NCI-H2081 (cell line): ENCODE measurements at places on chromosomes 11 and 22.

- no peak for DNase-seq
These were observed 61.6 kb downstream of the TIMP3 start for GRCh38 chr22:32862936-32863661.

DNA sequence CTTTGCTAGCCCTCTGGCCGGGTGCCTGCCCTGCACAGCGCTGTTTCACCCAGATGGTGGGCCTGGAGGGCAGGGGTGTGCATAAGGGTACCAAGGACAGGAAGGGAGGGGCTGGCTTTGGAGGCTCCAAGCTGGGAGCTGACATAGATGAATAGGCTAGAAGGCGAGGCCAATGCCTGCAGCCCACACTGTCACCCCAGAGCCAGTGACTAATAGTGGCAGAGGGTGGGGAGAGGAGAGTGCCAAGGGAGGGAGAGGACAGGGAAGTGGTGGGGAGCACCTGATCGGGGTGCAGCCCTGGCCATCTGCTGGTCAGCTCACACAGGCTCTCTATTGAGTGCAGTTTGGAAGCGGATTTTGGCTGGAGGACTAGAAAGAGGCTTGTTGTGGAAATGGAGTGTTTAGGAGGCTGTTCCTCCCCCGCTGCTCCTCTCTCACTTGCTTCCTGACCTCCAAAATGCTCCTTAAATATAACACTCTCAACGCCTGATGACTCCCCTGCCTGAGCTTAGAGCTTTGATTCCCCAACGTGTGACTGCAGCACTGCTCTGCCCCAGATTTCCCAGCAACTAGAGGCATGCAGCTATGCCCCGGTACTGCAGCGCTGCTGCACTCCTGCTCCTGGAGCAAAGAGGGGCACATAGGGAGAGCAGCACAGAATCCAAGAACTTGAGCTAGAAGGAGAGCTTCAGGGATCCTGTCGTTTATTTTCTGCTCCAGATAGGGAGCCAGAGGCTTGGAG lies 89.2 kb downstream of the GRAMD1B start:
- no peak for DNase-seq

DNA sequence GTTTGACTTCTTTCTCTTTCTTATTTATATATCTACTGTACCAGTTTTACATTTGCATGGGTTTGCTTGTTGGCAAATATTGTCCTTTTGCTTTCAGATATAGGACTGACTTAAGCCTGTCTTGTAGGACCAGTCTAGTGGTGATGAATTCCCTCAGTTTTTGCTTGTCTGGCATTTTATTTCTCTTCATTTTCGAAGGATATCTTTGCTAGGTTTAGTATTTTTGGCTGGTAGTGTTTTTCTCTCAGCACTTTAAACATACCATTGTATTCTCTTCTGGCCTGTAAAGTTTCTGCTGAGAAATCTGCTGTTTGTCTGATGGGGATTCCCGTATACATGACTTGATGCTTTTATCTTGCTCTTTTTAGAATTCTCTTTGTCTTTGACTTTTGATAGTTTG lies 14.2 kb upstream of the ZBED5 start:
- DNase-seq = no peak

- no peak for DNase-seq
These were observed 122.0 kb downstream of the SLC17A6 start for GRCh38 chr11:22460181-22460580.

DNA sequence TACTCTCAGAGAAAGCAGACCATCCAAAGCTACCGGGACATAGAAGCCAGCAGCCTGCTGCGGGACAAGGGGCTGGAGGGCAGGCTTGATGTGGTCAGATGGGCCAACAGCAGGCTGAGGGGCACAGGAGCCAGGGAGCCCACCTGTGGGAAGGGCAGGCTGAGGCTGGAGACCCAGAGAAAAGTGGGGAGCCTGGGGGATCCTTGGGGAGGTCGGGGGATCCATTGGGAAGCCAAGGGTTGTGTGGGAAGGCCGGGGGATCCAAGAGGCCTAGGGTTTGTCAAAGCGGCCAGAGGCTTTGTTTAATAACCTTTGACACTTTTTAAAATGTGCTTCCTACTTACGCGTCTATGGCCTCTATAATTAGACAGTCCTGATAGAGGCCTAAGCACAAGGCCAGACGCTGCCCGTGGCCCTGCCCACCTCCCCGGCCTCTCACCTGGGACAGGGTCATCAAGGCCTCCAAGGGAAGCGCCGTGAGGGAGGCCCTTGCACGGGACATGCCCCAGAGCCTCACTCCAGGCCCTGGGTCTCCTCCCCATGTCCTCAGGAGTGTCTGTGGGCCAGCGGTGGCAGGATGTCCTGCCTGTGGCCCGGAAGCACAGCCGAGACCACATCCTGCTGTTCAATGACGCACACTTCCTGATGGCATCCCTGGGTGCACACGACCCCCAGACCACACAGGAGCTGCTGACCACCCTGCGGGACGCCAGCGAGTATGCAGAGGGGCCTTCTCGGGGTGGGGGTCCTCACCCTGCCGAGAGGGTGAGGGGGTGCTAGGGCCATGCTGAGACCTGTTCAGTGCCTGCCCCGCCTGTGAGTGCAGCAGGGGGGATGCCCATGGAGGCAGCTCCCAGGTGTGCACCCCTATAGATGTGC lies 8.6 kb upstream of the GTSE1 start:
- no peak for DNase-seq

GRCh38 chr22:27405672-27406388 lies 395.7 kb downstream of the MN1 start:
- no peak for DNase-seq

DNA sequence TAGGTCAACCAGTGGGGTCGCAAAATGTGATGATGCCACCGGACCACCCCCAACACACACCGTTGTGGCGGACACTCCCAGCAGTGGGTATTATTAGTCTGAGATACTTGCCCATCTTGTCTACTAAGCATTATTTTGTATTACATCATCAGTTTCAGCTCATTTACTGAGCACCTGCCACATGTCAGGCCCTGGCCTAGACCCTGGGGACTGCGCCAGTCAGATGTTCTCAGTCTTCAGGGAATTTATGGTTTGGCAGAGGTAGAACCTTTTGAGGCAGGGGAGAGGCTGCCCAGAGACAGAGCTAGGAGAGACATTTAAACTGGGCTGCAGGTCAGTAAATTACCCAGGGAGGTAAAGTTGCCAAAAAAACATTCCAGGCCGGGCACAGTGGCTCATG lies 43.1 kb upstream of the GCAT start:
- DNase-seq = no peak

GRCh38 chr11:119169282-119169719 lies 776 bp downstream of the NLRX1 start:
- no peak for DNase-seq

DNA sequence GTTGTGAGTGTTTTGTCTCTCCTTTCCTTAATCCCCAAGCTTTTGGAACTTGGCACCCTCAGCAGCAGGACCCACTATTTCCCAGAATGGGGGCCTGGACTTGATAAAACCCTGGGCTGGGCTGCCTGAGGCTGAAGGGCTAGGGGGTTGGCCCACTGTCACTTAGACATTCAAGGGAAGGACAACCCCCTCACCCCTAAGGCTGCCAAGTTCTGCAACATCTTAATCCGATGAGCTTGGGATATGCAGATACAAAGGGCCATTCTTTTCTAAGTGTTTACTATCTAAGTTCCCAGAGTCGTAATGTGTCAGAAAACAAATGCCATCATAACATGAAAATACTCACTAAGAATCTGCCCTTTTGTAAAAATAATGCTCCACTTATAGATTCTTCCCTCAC lies 42.9 kb downstream of the IRAG1 start:
- no peak for DNase-seq

DNA sequence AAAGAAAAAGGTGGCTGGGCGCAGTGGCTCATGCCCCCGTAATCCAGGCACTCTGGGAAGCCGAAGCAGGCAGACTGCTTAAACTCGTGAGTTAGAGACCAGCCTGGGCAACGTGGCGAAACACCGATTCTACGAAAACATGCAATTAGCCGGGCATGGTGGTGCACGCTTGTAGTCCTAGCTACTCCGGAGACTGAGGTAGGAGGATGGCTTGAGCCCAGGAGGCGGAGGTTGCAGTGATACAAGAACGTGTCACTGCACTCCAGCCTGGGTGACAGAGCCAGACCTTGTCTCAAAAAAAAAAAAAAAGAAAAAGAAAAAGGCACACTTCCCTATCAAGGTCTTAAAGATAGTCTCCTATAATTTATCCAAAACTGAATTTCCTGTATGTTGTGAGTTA lies 39.4 kb downstream of the DGCR2 start:
- DNase-seq = no peak

GRCh38 chr11:66509131-66509561 lies 1.3 kb upstream of the BBS1 start:
- DNase-seq = no peak

DNA sequence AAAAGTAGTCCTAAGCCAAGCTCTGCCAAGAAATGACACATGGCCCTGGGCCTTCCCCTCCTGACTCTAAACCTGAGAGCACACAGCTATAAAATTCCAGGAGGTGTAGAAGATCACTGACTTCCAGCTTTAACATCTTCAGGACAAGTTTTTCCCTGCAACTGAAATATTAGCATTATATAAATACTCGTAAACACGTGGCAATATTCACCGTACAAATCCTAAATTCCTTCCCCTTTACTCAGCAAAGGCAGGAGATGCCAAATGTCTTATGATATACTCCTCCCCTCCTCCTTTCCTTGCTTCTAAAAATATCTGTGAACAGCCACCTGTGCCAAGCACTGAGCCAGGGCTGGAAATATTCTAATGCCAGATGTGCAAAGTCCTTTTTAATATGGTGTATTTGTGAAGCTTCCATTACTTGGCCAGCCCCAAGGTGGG lies 194.0 kb downstream of the LARGE1 start:
- DNase-seq = no peak

GRCh38 chr22:50243685-50244419 lies 971 bp downstream of the TUBGCP6 start:
- no peak for DNase-seq

GRCh38 chr11:73126804-73127480 lies 15.2 kb downstream of the FCHSD2 start:
- no peak for DNase-seq

GRCh38 chr11:11665407-11665806 lies 43.6 kb upstream of the GALNT18 start:
- no peak for DNase-seq

DNA sequence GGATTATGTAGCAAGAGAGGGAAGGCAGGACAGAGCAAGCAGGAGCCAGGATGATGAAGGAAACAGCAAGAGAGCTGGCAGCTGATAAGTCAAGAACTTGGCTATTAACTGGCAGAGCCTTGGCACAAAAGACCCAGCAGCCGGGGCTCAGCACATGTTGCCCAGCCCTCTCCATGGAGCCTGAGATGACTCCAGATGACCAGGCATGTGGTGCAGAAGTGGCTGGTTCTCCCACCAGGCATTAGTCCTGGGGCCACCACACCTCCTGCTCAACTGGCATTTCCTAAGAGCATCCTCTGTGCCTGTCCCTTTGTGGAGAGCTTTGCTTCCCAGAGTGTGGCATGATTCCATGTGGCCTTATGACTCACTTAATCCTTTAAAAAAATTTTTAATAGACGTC lies 522.6 kb downstream of the MN1 start:
- no peak for DNase-seq

GRCh38 chr11:95585752-95586077 lies 203.9 kb downstream of the FAM76B start:
- no peak for DNase-seq

GRCh38 chr11:20668131-20668809 lies 1.1 kb upstream of the NELL1 start:
- DNase-seq = no peak

DNA sequence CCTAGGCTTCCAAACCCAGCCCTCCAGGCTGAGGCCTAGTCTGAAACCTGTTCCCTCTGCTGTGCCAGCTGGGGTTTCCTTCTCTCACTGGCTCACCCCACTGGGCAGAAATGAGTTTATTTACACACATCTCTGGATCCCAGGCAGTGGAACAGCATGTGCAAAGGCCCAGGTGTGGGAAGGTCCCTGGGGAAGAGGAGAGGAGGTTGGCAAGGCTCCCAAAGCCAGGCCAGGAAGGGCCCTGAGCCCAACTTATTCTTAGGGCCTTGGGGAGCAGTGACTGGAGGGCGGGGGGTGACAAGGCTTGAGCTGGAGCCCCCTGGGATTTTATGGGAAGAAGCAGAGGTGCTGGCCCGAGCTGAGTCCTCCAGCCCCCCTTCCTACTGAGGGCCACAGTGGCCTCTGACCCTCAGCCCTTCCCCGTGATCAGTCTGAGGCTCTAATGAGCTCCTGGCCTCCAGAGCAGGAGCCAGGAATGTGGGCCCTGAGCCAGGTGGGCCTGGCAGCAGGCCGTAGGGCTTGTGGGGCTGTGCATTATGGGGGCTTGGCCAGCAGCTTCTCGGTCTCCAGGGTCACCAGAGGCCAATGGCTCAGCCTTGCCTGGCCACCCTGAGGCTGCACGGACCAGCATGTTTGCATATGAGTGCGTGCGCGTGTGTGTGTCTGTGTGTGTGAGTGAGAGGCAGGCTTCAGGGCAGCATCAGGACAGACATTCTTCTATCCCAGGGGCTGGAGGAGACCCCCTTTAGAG lies 2.9 kb downstream of the MYO7A start:
- peak; percentile 2 for DNase-seq

DNA sequence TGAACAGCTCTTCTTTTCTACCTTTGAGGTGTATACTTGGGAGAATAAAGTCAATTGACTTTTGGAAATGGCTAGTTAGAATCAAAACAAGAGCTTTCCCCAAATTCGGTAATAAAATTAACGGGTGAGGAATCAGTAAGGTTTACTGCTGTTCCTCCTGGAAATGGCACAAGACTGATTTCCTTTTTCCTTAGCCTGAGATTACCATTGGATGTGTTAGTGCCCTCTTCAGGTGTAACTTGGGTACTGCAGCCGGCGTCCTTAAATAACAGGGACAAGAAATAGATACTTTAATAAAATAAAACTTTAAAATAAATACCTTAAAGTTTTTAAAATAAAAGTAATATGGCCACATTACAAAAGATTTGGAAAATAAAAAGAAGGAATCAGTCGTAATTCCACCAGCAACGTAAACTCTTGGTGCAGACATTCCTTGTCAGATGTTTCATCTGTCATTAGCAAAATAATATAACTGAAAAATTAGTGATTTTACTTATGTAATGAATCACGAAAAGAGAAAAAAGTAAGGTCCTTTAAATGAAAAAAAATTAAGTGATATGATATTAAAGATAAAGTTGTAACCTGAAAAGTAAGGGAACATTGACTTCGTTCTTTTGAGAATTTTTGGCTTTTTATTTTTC lies 29.7 kb downstream of the ZFTA start:
- peak; percentile 58 for DNase-seq

DNA sequence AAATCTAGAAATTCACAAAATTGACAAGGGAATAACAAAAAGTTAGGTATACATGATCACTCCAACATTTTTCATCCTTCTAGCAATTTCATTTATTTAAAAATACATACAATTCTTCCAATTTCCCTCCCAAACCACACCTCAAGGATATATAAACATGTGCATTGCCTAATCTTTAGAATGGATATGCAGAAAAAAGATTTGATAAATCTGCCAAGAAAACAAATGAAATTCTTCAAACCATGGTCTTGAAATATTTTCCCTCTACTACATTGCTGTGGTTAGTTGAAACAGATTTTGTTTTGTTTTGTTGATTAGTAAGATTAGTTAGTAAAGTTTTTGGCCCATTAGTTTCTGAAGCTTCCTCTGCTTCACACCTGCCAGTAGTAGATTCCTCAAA lies 703.3 kb upstream of the CCDC179 start:
- no peak for DNase-seq
